Colonic mucosa (tissue), 4 donors: ENCODE measurements at places on chromosomes 1 and 21. TPM values are rescaled to one million over a fixed set of nuclear protein-coding genes. Genes with fewer than 3 reads are reported as not detected.

GRCh38 chr1:167987174-167987573 lies 50.3 kb upstream of the MPC2 start:
- DNase-seq: no peak
- H3K36me3 ChIP-seq: no peaks in the 10 kb centered on the region
- no peaks in the 10 kb centered on the region for H3K4me1 ChIP-seq

DNA sequence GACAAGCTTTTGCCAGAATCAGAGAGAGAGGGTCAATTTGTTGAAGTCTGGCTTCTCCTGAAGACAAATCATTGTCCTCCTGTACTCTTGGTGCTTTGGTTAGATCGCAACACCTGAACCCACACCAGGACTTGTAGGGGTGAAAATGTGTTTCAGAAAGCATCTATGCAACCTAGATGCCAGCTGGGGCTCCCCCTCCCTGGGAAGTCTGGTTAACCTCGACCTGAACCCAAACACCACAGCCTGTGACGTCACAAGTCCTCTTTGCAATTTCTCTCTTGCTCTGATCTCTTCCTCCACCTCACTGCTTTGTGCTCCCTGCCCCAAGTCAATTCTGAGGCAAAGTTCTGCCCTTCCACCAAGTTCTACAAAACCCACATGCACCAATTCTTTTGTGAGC lies 42.8 kb upstream of the USP24 start:
- no peak for DNase-seq
- H3K27ac ChIP-seq: no peak overlapping the region
- H3K4me1 ChIP-seq: no peaks in the 10 kb centered on the region
- H3K4me3 ChIP-seq: no peak overlapping the region
- H3K27me3 ChIP-seq: no peaks in the 10 kb centered on the region
- H3K36me3 ChIP-seq: no peaks in the 10 kb centered on the region

- H3K4me3 ChIP-seq: no peak overlapping the region
- H3K36me3 ChIP-seq: no peaks in the 10 kb centered on the region
- no peak overlapping the region for H3K27ac ChIP-seq
- no peak for DNase-seq
Observed at GRCh38 chr1:115134850-115135480, 45.7 kb upstream of the TSPAN2 start.

DNA sequence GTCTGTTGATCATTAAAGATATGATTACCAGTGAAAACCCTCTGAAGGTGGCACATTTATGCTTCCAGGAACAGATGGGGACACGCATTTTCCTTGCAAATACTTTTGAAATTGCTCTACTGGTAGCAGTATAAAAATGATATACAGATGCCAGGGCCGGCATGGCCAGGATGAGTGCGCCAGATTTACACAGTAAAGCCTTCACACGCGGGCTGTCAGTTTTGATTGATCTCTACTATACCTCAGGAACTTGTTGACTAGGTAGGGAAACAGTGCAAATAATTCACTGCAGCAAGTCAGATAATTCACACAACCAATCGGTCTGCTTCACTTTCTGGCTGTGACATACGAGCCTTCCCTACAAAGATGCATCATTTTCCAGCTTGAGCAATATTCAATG lies 123.2 kb upstream of the BARHL2 start:
- DNase-seq: no peak
- no peak overlapping the region for H3K4me3 ChIP-seq
- H3K27me3 ChIP-seq: peaks cover 21% of the 10 kb centered on the region
- H3K27ac ChIP-seq: no peak overlapping the region
- peaks cover 2% of the 10 kb centered on the region for H3K4me1 ChIP-seq

DNA sequence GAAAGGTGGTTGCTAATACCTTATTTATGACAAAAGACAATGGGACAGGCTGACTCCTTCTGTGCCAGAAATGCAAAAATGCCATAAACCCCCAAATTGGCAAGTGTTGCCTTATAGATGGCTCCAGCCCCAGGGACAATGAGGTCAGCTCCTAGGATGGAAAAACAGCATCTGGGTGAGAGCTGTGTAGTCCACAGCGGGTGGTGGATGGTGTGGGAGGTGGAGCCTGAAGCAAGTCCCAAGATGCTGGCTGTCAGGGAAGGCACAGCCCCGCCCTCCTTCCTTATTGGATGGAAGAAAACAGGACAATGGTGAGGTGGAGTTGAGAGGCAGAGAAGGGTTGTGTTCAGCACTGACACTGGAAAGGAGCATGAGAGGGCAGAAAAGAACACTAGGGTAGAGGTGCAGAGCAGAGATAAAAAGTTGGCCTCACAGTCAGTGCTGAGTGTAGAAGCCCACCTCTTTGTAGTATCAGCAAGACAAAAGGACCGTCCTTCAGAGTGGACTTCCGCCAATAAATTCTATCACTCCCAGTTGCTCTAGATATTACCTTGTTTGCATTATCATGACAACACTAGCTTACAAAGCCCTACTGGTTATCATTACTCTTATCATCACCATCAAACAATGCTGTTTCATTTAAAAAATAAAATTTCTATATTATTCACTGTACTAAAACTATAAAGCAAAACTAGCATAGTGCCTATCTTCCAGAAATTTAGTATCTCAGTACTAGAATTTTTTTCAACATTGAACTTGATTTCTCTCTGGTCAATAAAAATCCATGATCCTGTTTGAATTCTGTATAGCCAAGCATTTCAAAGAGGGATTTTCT lies 3.7 kb upstream of the SDE2 start:
- no peaks in the 10 kb centered on the region for H3K27me3 ChIP-seq
- H3K4me1 ChIP-seq: no peaks in the 10 kb centered on the region
- H3K27ac ChIP-seq: peak overlapping the region; percentile 60
- no peaks in the 10 kb centered on the region for H3K36me3 ChIP-seq

The NEK2 gene
- total RNA-seq: 9.3 TPM
